SK-N-SH (cell line): ENCODE measurements at places on chromosomes 1 and 21.

DNA sequence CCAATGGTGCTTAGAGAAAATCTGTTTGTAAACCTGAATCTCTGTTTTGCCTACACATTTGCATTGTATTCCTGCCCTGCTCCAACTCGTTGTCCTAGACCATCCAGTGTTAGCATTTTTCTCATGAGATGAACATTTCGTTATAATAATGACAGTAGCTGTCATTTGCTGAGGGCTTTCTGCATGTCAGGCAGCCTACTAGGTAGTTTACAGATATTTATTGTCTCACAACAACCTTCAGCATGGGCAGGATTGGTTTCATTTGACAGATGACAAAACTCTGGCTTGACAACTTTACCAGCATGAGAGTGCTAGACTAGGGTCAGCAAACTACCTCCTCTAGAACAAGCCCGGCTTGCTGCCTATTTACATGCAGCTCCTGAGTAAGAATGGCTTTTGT is 10.1 kb downstream of the ST6GALNAC3 start:
- no peak for DNase-seq

DNA sequence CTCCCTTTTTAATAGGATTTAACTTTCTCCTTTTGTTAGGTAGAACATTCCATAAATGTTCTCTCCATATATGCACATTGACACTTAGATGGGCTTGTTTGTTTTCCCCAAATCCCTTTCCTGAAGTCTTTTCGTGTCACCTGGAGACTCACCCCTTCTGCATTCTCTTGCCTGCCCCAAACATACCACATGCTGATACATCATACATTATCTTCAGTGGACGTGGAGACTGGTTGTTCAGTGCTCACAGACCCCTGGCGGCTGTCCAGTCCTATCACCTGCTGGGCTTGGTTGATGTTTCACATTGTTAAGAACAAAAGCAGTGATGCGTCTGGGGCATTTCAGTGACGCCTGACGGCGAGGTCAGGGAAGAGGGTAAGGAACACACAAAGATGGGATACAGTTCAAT is 22.2 kb downstream of the FMOD start:
- peak; percentile 33 for DNase-seq

GRCh38 chr1:242034392-242034791 is 35.5 kb upstream of the MAP1LC3C start:
- no peak for DNase-seq

- DNase-seq, result peak; percentile 78
Observed at GRCh38 chr1:11882814-11883538, 24.2 kb upstream of the NPPB start.

- no peak for DNase-seq
Observed at GRCh38 chr21:33254766-33255165, 11.4 kb upstream of the IL10RB start.
